ENCODE measurements at places on chromosomes 2 and 18.

- no peak for DNase-seq
Observed at GRCh38 chr2:10245021-10245420, 57.7 kb upstream of the HPCAL1 start.

DNA sequence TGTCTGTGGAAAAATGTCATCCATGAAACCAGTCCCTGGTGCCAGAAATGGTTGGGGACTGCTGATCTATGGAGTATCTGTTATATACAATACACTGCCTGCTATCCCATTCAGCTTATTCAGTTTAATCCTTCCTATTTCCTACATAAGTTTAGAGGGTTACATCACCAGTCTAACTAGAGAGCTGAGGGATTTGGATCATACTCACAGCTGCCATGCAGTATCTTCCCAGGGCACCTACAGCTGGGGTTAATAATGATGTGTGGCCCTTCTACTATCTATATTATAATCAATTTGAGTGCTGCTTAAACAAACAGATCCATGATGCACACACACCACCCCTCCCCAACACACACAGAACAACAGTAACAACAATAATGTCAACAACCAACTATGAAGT, 524.0 kb downstream of the LRRTM4 start:
- DNase-seq, result no peak

DNA sequence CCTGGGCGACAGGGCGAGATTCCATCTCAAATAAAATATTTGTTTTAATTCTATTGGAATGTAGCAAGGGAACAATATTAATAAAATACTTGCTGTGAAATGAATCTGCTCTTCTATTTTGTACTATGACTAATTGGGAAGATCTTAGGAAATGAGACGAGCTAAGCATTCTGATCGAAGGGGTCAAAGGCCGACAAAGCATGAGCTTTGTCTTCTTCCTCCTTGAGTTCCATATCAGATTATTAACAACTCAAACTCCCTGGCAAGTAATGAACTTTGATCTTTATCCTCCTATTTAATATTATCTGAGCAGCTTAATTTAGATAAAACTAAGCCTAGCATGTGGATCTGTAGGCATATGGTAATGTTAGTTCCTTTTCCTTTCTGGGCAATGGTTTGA, 15.5 kb downstream of the GEMIN6 start:
- DNase-seq, result no peak

GRCh38 chr2:75798569-75798968, 87.9 kb upstream of the GCFC2 start:
- no peak for DNase-seq

- DNase-seq, result no peak
Observed at GRCh38 chr2:168773719-168774521, 28.5 kb upstream of the NOSTRIN start.

DNA sequence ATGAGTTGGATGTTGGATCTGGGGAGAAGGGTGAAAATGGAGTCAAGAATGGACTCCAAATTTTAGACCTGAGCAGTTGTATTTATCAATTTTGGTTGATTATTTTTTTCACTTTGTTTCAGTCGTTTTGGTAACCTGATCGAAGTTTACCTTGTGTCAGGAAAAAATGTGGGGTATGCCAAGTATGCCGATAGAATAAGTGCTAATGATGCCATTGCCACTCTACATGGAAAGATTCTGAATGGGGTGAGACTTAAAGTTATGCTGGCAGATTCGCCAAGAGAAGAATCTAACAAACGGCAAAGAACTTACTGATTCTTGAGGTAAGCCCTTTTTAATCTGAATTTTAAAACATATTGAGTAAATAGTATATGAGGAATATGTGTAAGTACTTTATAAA, 13.6 kb downstream of the RBM45 start:
- DNase-seq, result no peak

DNA sequence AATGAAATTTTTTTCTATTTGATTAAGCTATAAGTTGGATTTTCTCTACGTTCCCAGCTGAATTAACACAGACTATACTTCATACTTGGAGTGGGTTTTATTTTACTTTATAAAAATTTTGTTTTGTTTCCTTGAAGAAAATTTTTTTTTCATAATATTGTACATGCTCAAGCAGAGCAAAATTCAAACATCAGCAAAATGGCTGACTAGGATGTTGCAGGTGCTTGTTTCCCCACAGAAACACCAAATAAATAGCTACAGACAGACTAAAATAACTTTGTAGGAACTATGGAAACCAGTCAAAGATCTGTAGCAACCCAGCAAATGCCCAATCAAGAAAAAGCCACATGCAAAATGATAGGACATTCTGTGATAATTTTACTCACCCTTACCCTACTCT, 82.3 kb downstream of the CCDC138 start:
- DNase-seq, result no peak

DNA sequence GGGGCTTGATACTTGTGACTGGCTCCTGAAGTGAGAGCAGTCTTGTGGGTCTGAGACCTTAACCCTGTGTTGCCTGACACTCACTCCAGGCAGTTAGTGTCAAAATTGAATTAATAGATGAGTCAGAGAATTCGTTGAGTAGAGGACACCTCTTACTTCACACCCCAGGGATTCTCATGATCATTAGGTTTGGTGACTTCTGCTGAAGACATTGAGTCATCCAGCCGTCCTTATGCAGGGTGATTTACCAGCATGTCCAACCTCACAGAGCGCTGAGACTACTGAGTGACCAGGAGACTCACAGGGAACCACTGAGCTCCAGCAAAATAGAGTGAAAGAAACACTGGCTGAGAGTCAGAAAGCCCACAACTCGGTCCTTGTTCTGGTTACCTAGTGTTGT, 36.0 kb upstream of the EVA1A start:
- DNase-seq, result no peak

- DNase-seq, result no peak
Observed at GRCh38 chr2:27885661-27886060, 4.5 kb downstream of the RBKS start.

DNA sequence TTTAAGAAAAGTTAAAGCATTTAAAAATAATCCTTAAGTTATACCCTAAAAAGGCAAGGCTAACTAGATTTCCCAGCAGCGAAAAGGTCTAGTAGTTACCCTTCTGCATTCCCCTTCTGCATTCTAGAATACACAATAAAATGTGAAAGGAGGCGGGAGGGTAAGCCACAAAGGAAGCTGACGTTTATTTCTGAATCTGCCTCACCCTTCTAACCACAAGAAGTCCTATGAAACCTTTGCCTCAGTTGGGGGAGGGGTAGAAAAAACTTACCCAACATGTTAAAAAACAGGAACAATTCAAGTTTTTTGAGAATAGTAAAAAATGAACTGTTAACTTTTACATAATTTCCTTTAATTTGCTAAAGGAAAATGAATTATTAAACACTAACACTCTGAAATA, 11.3 kb downstream of the STK17B start:
- DNase-seq, result no peak

- no peak for DNase-seq
Observed at GRCh38 chr18:76459687-76460350, 35.2 kb downstream of the ZNF516 start.

DNA sequence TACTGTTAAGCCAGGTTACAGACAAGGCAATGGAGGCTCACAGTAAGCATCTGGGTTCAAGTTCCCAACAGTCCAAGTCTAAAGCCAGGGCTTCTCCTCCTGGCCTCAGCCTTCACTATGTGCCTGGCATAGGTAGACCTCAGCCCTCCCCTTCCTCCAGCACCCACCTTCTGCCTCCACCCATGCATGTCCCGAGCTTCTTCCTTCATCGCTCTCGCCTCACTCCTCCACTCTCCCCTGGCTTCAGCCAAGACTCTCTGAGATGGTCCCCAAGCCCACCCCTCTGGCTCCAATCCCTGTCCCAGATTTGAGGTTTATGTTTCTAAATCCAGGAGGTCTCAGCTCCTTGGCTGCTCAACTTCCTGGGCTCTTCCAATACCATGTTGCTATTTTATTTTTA, 26.9 kb downstream of the CENPA start:
- no peak for DNase-seq

- no peak for DNase-seq
Observed at GRCh38 chr2:27717070-27717795, 53.5 kb downstream of the SLC4A1AP start.

- no peak for DNase-seq
Observed at GRCh38 chr2:135490376-135490775, 40.6 kb downstream of the ZRANB3 start.

- DNase-seq, result no peak
Observed at GRCh38 chr2:159226059-159226461, 60.4 kb downstream of the WDSUB1 start.

DNA sequence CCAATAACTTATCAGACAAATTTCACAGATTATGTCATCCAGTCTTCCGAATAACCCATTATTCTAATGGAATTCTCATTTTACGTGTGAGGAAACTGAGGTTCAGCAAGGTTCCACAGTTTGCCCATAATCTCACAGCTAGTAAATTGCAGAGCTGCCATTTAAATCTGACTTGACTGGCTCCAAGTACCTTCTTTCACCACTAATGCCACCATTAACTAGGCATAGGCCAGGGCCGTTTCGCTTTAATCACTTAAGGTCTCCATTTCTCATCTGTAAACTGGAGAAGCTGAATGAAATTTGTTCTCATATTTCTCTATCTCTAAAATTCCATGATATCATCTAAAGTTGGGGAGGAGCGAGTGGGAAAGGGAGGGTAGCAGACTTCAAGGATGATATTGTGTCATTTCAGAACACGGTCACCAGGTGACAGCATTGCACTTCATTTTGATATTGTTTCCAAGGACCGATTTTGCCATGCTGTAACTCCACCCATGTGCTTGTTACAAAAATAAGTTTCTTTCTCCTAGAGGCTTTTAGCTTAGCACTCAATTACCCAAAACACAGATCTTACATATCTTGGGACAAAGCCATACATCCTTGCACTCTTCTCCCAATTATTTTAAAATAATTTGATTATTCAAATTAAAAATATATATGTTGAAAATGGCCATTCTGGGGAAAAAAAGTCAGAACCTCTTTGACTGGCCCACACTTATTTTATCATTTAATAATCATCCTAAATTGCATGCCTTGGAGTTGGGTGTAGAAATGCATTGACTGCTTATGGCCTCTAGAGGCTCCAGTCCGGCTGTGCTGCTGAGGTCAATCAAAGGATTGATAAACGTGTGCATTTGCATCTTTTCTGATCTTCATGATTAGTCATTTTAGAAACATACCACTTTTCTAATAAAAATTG, 123.8 kb downstream of the AKAIN1 start:
- DNase-seq, result no peak

- no peak for DNase-seq
Observed at GRCh38 chr2:88250404-88250803, 80.3 kb downstream of the THNSL2 start.

DNA sequence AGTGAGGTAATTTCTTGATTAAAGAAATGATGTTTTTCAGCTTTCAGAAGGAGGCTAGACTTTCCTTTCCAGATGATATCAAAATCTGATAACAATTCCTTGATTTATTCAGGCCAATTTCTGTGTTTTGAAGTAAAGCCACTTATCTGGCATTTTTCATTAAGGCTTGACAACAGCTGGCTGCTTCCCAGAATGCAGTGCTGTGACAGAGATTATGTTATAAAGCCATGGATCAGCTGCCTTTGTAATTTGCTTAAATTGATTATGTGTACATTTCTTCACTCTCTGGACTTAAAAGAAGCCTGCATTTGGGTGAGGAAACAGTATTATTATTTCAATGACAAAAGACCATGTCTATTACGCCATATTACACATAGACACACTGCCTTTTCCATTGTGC, 136.0 kb downstream of the PLCL1 start:
- DNase-seq, result no peak

GRCh38 chr2:53969968-53970723, 647 bp downstream of the PSME4 start:
- no peak for DNase-seq

DNA sequence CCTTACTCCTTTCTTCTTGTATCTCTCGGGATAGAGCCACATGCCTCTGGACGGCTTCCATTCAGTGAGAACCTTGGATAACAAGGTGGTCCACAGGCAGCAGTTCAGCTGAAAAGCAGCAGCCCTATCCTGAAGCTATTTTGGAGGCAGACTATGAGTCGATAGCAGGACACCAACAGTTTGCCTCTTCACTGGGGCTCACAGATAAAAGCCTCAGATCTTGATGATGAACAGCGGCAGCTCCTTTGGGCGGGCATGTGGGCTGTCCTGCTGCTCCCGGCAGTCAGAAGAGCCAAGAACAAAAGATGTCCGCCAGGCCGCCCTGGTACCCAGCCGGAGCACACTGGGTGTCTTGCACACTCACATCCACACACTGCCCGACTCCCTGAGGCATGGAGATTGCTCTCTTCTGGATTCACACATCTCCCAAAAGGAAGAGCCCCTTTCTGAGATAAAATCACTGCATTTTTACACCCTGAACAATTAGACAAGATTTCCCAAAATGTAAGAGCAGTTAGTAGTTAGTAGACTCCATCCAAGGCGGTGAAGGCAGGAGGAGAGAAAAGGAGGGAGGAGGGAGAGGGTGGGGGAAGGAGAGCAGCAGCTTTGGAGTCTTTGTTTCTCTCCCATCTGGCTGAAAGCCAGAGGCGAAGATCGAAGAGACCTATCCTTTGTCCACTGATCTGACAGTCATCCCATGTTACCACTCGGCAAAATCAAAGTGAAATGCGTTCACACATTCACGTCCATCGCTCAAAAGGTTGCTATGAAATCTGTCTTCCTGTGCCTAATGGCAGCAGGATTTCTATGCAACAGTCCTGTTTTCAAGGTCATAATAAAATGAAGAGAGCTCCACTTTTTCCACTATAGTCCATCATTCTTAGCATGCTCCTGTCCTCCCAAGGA, 90.1 kb upstream of the KLF7 start:
- no peak for DNase-seq

GRCh38 chr2:165105926-165106325, 97.9 kb downstream of the SCN3A start:
- DNase-seq, result no peak

DNA sequence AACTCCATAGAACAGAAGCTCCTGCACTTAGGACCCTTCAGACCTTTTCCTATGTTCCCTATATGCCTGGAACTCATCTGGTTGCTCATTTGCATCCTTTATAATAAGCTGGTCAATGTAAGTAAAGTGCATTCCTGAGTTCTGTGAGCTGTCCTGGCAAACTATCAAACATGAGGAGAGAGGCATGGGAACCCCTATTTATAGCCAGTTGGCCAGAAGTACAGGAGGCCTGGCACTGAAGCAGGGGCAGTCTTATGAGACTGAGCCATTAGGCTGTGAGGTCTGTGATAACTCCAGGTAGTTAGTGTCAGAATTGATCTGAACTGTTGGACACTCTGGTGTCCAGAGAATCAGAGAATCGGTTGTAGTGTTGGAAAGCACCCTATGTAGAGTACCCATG, 88.4 kb downstream of the EHD3 start:
- DNase-seq, result no peak

Measured in NCI-H1417 treated with DMSO at 0.1 percent for 48 hours (cell line).